Tibial nerve (tissue), 4 donors: ENCODE measurements at places on chromosomes 13 and 19.

DNA sequence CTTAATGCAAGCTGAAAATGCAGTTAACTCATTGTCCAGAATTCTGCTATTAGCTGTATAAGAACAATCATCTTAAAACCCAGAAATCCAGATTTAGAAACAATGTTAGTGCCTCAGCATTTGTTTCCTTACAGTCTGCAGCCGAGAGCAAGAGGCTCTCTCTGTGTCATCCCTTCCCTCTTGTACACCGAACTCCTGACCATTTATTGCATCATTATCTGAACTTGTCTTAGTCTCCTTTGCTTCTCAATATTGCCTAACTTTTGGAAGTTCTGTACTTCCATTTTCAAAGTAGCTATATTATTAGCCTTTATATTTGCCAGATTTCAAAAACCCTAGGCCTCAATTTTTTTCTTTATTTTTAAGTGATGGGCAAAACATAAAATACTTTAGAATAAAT lies 27.1 kb downstream of the RNASEH2B start:
- no peak for DNase-seq

- no peak for DNase-seq
Measured at GRCh38 chr19:38006361-38007045, 99.5 kb downstream of the SIPA1L3 start.

GRCh38 chr19:46513461-46514236 lies 18.0 kb upstream of the PNMA8B start:
- DNase-seq = peak; percentile 59

DNA sequence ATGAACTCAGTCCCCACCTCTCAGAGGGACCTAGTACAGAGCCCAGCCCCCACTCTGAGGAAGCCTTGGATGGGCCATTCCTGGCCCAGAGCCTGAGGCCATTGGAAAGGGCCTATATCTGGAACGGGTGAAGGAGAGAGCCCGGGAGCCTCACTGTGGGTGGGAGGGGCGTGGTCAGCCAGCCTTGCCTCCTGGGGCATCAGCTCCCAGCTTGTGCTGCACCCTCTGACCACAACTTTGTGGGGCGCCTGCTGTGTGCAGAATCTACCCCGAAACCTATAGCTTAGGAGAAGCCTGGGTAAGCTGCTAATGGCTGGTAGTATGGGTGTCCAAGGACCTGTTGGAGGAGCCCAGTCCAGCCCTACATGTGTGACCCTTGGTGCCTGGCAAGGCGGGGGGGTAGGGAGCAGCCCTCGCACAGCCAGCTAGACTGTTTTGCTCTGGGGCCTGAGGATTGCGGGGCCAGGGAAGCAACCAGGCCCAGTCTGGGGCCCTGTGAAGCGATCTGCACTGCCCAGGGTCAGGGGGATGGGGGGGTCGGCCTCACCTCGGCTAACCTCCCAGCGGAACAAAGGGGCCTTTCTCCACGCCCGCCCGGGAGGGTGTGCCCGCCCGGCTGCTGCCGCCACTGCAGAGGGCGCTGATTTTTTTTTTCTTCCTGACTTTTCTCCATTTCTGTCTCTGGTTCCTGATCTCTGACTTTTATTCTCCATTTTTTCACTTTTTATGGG lies 42.3 kb downstream of the LYL1 start:
- no peak for DNase-seq

- no peak for DNase-seq
Measured at GRCh38 chr19:17486545-17487240, 16.4 kb downstream of the SLC27A1 start.

DNA sequence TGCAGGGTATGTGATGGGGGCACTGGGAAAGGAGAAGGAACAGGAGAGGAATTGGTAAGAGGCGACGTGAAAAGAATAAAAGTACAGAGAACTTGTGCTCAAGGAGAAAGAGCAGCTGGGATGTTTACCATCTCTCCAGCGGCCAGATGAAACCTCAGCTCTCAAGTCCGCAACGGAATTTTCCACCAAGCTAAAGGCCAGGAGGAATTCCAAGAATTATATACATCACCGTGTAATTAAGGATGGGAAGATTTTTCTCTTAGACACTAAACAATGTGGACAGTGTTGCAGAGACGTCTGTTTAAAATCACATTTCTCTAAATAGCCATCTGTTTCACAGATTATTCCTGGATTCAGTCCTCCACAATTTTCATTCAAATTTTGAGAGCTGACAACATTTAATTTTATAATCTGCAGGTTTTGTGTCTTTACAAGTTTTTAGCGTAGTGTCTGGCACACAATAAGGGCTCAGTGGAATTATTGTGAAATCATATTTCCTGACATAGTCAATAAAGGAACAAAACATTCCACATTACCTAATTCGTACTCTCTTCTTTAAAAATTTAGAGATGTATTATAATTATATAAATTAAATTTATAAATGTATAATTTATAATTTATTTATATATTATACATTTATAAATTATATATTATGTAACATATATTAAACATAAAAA lies 23.0 kb upstream of the USP29 start:
- DNase-seq = no peak

DNA sequence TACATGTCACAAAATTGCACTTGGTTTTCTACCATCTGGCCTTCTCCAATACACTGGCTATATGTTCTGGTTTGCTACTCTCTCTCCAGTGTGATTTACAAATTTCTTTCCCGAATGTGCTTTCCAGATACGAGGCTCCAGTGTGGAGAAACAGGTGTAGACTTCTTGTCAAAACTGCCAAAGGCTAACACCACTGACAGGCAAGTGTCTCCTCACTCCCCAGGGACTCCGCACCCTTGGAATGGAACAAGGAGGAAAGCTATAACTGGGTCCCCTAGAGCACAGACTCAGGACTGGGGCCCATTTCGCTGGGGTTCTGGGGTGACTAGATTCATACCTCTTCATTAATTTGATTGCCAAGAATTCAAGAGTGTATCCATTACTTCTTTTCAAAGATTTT lies 161.8 kb downstream of the FOXO1 start:
- DNase-seq = no peak

DNA sequence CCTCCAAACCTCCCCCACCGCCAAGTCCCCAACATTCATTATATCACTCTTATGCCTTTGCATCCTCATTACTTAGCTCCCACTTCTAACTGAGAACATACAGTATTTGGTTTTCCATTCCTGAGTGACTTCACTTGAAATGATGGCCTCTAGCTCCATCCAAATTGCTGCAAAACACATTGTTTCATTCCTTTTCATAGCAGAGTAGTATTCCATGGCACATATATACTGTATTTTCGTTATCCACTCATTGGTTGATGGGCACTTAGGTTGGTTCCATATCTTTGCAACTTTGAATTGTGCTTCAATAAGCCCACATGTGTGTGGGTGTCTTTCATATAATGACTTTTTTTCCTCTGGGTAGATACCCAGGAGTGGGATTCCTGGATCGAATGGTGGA lies 233.1 kb downstream of the ZNF536 start:
- no peak for DNase-seq

DNA sequence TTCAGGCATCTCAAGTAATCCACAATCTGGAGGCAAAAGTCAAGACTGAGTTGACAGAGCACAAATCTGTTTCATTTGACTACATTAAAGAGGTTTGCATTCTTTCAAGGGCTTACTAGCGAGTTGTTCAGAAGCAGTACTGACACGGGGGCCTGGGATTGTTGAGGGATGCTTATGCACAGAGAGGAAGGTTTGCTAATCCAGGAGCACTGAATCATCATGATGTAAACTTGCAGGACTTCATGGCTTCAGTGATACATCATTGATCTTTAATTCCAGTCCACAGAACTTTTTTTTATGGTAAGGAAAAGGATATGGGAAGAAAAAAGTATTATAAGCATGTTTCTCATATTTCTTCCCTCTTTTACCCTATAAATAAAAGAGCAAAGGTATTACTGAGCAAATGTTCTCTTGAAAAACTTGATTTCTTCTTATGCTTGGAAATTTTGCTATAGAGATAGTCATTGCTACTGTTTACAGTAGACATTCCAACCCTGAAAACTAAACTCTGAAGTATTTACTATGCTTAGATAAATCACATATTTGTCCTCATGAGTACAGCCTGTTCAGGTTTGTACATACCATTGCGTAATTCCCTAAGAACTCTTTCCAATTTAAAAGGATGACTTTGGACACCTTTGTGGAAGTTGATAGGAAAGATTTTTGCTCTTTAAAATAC lies 65.8 kb upstream of the KPNA3 start:
- no peak for DNase-seq

GRCh38 chr13:98761126-98761985 lies 8.9 kb upstream of the SLC15A1 start:
- no peak for DNase-seq

DNA sequence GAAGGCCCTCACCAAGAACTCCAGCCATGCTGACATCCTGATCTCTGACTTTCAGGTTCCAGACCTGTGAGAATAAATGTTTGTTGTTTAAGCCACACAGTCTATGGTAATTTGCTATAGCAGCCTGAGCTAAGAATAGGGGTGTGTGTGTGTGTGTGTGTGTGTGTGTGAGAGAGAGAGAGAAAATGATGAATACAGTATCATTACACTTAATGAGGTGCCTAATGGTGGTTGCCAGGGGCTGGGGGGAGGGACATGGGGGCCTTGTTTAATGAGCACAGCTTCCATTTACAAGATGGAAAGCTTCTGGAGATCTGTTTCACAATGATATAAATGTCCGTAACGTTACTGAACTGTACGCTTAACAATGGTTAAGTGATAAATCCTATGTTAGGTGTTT lies 53.8 kb upstream of the LATS2 start:
- no peak for DNase-seq

DNA sequence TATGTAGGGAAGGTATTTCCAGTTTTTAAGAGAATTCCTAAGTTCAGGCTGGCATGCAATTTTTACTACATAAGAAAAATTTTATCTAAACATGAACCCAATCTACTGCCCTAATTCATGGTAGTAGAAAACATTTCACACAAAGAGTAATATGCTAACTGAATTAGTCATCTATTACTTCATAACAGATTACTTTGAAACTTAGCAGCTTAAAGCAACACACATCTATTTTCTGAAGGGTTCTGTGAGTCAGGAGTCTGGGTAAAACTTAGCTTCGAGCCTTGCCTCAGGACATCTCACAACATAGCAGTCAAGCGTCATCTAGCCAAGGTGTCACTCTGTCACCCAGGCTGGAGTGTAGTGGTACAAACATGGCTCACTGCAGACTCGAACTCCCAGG lies 537.5 kb downstream of the DCT start:
- DNase-seq = no peak

DNA sequence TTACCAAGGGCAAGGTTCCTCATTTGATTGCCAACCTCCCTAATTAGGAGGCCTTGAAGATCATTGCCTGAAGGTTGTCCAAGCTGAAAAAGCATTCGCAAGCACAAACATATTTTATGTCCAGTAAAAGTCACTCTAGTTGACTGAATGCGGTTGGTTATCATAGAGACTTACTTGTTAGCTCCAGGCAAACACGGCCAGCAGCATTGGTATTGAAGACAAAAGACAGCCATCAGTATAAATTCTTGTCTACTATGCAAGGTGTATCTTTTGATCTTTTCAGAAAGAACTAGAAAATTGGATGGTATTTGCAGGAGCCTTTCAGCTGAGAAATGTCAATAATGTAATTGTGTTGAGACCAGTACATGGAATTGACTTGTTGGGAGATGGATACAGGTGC lies 129.9 kb downstream of the GPC6 start:
- DNase-seq = no peak

- no peak for DNase-seq
Measured at GRCh38 chr13:40220299-40220935, 446.0 kb downstream of the FOXO1 start.

DNA sequence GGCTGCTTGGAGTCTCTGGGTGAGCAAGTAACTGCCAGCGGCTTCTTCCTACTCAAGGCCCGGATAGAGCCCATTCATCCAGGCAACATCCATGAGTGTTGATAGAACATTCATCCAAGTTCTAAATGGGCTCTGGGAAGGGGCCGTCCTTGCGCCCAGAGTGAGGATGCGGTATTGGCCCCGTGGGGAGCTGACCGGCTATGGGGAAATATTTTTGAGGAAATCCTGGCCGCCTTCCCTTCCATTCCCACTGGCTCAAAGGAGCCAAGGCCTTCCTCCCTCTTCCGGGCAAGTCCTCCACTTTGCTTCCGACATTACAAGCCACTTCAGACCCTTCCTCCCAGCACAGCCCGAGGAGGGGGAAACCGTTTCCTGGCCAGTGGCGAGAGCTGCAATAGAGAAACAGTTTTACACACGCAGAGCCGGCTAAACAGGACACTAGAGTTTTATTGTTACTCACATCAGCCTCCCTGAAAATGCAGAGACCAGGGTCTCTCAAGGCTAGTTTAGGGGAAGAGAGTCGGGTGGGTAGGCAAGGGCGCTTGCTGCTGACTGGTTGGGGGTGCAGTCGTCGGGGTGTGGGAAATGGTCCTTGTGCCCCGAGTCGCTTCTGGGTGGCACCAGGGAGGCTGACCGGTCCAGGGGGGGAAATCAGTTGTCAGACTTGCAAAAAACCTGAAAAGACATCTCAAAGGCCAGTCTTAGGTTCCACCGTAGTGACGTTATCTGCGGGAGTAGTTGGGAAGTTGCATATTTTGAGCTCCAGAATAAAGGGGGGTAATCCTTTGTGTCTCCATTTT lies 37.5 kb downstream of the C13orf46 start:
- DNase-seq = no peak

GRCh38 chr13:99959540-99960230 lies 11.9 kb downstream of the ZIC5 start:
- DNase-seq = no peak

DNA sequence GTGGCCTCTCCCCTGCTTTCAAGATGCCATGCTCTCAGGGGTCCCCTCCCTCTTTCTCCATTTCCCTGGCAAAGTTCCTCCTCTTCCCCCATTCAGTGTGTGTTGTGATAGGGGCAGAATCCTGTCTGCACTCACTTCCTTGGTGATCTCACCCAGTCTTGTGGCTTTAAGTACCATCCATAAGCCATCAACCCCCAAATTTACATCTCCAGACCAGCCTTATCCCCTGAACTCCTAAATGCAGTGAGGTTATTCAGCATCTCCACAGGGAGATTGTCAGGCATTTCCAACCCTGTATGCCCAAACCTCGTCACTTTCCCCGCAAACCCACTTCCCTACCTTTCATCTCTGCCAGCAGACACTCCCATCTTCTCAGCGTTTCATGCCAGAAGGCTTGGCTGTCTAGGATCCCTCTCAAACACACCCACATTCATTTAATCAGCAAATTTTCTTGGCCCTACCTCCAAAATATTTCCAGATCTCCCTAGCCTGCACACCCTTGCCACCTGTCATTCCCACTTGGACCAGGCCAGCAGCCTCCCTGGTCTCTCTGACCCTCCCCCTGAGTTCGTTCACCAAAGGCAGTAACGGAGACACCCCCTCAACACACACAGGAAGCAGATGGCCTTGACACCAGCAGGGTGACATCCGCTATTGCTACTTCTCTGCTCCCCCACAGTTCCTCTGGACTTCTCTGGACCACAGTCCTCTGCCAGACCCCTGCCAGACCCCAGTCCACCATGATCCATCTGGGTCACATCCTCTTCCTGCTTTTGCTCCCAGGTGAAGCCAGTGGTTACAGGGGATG lies at the start of gene HCST:
TSS of gene HCST (plus strand) at position 676 of the 808 bp plus-strand sequence. CDS start at position 741, 65 bp downstream.
- DNase-seq = no peak

DNA sequence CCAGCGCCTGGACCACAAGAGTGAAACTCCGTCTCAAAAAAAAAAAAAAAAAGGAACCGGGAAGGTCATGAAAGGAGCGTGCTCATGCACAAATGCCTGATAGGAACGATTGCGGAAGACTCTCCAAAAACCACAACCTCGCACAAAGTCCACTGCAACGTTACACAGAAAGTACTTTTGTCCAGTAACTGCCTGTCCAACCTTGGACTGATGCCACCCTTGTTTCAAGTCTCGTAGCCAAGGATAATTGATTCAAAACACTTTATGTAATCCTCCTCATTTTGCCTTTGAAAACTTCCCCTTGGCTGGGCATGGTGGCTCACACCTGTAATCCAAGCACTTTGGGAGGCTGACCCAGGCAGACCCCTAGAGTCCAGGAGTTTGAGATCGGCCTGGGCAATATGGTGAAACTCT lies 13.7 kb downstream of the LGALS7 start:
- no peak for DNase-seq
